ENCODE measurements at places on chromosomes 16 and 17.

DNA sequence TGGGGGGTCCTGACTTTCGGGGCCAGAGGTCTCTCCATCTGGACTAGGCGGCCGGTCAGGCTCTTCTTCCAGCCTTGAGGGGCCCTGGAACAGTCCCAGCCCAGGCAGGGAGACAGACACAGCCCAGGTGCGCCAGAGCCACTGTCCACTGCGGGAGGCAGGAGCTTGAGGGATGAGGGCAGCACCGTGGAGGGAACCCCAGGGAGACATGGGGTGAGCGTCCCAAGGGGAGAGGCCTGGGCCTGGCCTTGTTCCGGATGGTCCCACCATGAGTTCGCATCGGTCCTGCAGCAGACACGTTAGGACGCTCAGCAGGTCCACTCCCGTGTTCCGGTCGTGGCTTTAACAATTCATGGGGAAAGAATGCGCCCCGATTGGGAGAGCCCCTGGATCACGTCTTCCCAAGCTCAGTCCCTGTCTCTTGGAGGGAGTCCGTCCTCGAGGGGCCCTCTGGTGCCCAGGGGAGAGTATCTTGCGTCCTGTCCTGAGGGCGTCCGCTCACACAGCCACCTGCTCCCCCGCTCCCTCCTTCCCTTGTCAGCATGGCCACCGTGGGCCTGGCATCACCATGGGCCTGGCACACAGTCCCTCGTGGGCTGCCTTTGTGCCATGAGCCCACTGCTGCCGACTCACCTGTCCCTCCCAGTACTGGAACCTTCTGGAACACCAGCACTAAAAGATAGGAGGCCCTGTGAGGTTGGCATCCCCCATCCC lies 6.7 kb upstream of the NUDT16L1 start:
- no peak for DNase-seq

- DNase-seq: no peak
Observed at GRCh38 chr17:10243883-10244844, 45.8 kb upstream of the GAS7 start.

- peak; percentile 63 for DNase-seq
Observed at GRCh38 chr17:35969558-35970380, 11.5 kb downstream of the CCL16 start.

GRCh38 chr17:19311421-19312215 lies 50.9 kb downstream of the B9D1 start:
- DNase-seq: no peak

GRCh38 chr17:45264430-45264829 lies 2.5 kb upstream of the SPATA32 start:
- DNase-seq: no peak
